Esophagus squamous epithelium (tissue), 5 donors: ENCODE measurements at places on chromosomes 2 and 18.

DNA sequence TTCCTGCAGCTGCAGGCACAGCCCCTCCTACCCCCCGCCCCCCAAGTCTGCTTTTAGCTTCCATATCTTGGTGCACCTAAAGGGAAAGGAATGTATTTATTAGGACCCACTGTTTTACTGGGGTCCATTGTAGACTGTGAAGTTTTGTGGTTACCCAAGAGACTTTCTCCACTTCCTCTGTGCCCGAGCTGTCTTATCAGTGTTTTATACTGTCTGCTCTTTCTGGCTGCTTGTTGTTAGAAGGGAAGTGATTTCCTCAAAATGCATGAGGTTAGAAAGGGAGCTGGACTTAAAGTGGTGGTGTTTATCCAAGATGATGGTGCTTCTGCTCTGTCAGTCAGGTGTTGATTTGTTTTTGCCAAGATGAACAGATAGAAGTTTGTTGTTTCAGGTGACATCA, 85.0 kb downstream of the PTH2R start:
- H3K4me3 ChIP-seq, result no peak overlapping the region
- no peak overlapping the region for H3K27ac ChIP-seq
- no peaks in the 10 kb centered on the region for H3K27me3 ChIP-seq

GRCh38 chr2:237701859-237702390, 74.5 kb downstream of the LRRFIP1 start:
- no peaks in the 10 kb centered on the region for H3K36me3 ChIP-seq
- peaks cover 68% of the 10 kb centered on the region for H3K4me1 ChIP-seq
- no peak for DNase-seq
- no peak overlapping the region for H3K4me3 ChIP-seq
- peak overlapping the region; percentile 84 for H3K27ac ChIP-seq

GRCh38 chr2:29275186-29275585, 160.0 kb downstream of the CLIP4 start:
- no peaks in the 10 kb centered on the region for H3K36me3 ChIP-seq
- no peak for DNase-seq
- H3K27ac ChIP-seq, result no peak overlapping the region
- no peak overlapping the region for H3K4me3 ChIP-seq
- peaks cover 31% of the 10 kb centered on the region for H3K27me3 ChIP-seq
- H3K4me1 ChIP-seq, result no peaks in the 10 kb centered on the region

DNA sequence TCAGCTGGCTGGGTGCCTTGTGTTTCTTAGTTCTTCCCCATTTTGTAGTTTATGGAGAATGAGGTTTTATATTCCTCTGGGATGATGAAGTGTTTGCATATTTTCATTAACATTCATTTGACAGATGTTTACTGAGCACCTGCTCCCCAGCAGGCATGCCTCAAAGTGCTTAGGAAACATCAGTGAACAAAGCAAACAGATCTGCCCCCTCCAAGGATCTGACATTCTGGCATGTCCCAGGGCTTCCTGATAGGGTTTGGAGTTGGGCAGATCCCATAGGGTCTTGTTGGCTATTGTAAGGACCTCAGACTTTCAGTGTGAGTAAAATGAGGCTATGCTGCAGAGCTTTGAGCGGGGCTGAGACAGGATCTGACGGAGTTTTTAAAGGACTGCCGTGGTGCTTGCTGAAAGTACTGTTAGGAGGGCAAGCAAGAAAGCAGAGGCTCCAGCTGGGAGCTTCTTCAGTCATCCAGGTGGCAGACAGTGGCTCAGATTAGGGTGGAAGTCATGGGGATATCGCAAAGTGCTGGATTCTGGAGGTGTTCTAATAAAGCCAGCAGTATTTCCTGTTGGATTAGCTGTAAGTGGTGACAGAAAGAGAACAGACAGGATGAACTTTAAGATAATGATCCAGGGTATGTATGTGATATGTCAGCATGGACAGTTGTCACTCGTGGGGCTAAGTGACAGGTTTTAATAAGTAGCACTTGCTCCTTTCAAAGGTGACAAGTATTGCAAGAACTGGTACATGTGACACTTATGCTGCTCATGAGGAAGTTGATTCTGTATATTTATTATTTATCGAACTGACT, 11.3 kb upstream of the IAH1 start:
- H3K36me3 ChIP-seq, result peaks cover 86% of the 10 kb centered on the region
- H3K27ac ChIP-seq, result no peak overlapping the region
- H3K4me1 ChIP-seq, result no peaks in the 10 kb centered on the region
- no peak overlapping the region for H3K4me3 ChIP-seq
- DNase-seq, result no peak
- no peaks in the 10 kb centered on the region for H3K27me3 ChIP-seq

- no peak for DNase-seq
- H3K27ac ChIP-seq, result no peak overlapping the region
- H3K4me1 ChIP-seq, result no peaks in the 10 kb centered on the region
- H3K36me3 ChIP-seq, result no peaks in the 10 kb centered on the region
Observed at GRCh38 chr2:12105180-12105579, 358.7 kb downstream of the LPIN1 start.

DNA sequence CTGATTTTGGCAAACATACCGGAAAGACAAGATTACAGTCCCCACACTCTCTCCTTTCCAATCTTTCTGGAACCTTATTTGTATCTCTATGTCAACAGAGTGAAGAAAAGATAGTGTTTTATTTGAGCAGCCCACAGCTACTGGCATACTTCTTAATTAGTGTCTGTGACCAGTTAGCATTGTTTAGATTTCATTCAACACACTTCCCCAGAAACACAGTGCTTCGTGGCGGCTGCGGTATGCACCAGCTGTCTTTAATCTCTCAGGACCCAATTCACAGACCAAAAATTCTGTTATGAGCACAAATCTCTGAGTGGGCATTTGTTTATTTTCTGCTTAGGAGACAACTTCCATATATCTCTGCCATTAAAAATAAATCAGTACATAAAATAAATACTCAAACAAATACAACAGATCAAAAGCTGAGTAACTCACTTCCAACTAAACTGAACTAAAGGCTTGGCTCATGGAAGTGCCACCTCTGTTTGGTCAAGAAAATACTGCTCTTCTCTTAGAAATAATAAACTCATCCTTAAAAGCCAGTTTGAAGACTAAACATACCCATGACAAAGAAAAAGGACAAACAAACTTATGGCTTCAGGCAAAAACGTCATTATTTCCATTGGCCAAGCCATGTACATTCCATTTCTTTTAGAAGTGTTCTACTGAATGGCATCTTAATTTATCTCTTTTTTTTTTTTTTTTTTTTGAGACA, 392.4 kb downstream of the TXNL1 start:
- H3K27ac ChIP-seq, result no peak overlapping the region
- H3K4me1 ChIP-seq, result peaks cover 17% of the 10 kb centered on the region
- H3K4me3 ChIP-seq, result no peak overlapping the region
- no peaks in the 10 kb centered on the region for H3K27me3 ChIP-seq
- DNase-seq, result no peak

DNA sequence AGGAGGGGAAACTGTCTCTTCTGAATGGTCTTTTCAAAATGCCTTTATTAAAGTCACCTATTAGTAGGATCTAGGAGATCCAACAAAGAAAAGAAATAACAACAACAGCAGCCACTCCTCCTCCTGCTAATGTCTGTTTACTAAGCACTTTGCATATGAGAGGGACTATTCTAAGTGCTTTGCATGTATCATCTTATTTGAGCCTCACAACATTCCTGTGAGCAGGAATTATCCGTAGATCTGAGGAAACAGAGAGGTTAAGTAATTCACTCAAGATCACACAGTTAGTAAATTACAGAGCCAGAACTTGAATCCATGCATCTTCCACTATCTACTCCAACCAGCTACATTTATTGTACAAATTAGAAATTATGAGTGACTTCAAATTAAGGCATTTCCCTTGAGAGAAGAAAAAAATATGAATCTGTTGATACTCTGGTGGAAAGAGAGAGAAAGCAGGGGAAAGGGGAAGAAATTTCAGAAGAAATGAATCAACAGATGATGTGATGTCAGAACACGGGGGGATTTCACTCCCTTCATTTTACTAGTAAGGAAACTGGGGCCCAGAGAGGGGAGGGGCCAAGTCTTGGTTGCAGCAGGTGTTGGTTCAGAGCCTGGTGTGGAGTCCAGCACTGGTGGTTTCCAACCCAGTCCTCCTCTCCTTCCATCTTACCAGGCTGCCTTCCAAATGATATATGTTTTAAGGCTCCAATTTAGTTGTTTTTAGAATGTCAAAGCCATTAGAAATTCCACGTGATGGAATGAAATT, 49.7 kb downstream of the TSN start:
- no peaks in the 10 kb centered on the region for H3K36me3 ChIP-seq
- no peak overlapping the region for H3K27ac ChIP-seq
- DNase-seq, result no peak
- no peaks in the 10 kb centered on the region for H3K27me3 ChIP-seq

GRCh38 chr2:236338495-236339184, 74.4 kb upstream of the ASB18 start:
- peaks cover 18% of the 10 kb centered on the region for H3K4me1 ChIP-seq
- no peaks in the 10 kb centered on the region for H3K36me3 ChIP-seq
- DNase-seq, result no peak
- H3K4me3 ChIP-seq, result no peak overlapping the region

GRCh38 chr2:54936766-54937165, 113.5 kb downstream of the RTN4 start:
- DNase-seq, result no peak
- H3K27me3 ChIP-seq, result no peaks in the 10 kb centered on the region
- H3K4me3 ChIP-seq, result no peak overlapping the region
- no peaks in the 10 kb centered on the region for H3K4me1 ChIP-seq

DNA sequence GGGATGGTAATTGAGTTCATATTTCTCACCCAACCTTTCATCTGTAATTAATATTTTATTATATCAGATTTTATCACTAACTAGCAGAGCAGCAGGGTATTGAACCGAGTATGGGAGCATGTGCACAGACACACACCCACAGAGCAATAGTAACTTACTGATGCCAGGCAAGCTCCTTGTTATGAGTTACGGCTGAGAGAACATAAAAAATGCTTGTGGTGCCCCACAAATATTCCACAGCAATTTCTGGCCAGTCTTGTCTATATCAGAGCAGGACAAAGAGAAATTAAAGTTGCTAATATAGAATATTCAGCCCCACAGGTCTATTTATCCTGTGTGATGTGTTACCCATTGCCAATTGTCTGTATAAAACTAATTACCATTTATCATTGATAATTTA, 501.8 kb upstream of the RAB12 start:
- H3K27me3 ChIP-seq, result no peaks in the 10 kb centered on the region
- no peak overlapping the region for H3K27ac ChIP-seq
- H3K4me3 ChIP-seq, result no peak overlapping the region
- H3K36me3 ChIP-seq, result no peaks in the 10 kb centered on the region
- no peak for DNase-seq

- DNase-seq, result no peak
- no peaks in the 10 kb centered on the region for H3K4me1 ChIP-seq
- no peak overlapping the region for H3K27ac ChIP-seq
- peaks cover 57% of the 10 kb centered on the region for H3K36me3 ChIP-seq
- no peaks in the 10 kb centered on the region for H3K27me3 ChIP-seq
Observed at GRCh38 chr18:70058916-70059315, 111.2 kb upstream of the CD226 start.

GRCh38 chr2:239824046-239824694, 201.0 kb downstream of the NDUFA10 start:
- DNase-seq, result no peak
- H3K36me3 ChIP-seq, result no peaks in the 10 kb centered on the region
- H3K4me3 ChIP-seq, result no peak overlapping the region
- H3K4me1 ChIP-seq, result peaks cover 5% of the 10 kb centered on the region
- no peaks in the 10 kb centered on the region for H3K27me3 ChIP-seq

DNA sequence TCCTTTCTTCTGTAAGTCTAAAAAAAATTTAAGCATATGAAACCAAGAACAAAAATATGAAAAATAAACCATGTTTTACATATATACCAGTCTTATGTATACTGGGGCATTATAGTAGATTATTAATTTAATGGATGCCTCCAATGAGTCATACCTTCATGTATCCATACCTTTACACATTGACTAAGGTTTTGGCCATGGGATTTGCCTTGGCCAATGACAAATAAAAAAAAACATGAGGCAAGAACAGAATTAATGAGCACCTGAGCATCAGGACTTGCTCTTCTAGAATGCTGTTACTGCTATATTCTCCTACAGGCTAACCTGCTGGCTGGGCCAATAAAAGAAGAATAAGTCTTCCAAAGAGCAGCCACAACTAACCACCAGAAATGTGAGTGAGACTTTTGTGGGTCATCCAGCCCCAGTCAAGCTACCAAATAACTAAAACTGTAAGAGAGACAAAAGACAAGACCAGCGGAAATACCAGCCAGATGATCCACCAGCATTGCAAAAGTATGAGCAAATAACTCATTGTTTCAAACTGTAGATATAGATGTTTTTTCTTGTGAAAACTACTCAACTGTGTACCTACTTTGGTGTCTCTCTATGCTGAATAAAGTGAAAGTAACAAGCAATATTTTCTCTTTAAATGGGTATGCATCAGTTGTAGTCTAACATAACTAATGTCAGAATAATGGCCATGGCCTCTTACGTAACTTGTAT, 749.6 kb upstream of the VRK2 start:
- no peak overlapping the region for H3K27ac ChIP-seq
- no peaks in the 10 kb centered on the region for H3K36me3 ChIP-seq
- H3K4me3 ChIP-seq, result no peak overlapping the region

DNA sequence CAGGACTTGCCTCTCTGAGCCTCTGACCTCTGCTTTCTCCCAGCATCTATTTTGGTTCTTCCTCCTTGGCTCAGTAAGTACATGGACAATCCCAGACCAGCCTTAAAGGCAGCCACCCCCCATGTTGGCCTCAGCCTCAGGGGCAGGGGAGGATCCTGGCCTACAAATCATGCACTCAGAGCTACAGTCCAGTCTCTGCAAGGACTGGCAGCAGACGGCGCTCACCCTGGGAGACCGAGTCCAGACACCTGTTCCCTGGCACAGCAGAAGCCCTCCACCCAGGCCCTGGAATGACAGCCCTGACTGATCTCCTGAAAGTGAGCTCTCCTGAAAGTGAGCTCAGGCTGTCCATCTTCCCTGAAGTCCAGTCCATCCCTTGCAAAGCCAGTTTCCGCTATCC, 25.7 kb upstream of the PTPN4 start:
- no peak overlapping the region for H3K4me3 ChIP-seq
- no peak overlapping the region for H3K27ac ChIP-seq
- H3K27me3 ChIP-seq, result no peaks in the 10 kb centered on the region
- no peaks in the 10 kb centered on the region for H3K36me3 ChIP-seq
- DNase-seq, result no peak

- no peak overlapping the region for H3K27ac ChIP-seq
- no peaks in the 10 kb centered on the region for H3K4me1 ChIP-seq
- DNase-seq, result no peak
Observed at GRCh38 chr2:104788742-104789455, 65.0 kb upstream of the POU3F3 start.

GRCh38 chr18:3796434-3796833, 346.5 kb downstream of the TGIF1 start:
- DNase-seq, result no peak
- H3K27me3 ChIP-seq, result no peaks in the 10 kb centered on the region
- H3K36me3 ChIP-seq, result no peaks in the 10 kb centered on the region
- H3K4me1 ChIP-seq, result no peaks in the 10 kb centered on the region
- no peak overlapping the region for H3K27ac ChIP-seq

GRCh38 chr2:27885234-27885633, 5.0 kb downstream of the RBKS start:
- H3K4me1 ChIP-seq, result peaks cover 18% of the 10 kb centered on the region
- DNase-seq, result no peak
- no peaks in the 10 kb centered on the region for H3K36me3 ChIP-seq
- no peaks in the 10 kb centered on the region for H3K27me3 ChIP-seq
- H3K4me3 ChIP-seq, result no peak overlapping the region
- no peak overlapping the region for H3K27ac ChIP-seq

- no peak for DNase-seq
- no peaks in the 10 kb centered on the region for H3K27me3 ChIP-seq
- no peaks in the 10 kb centered on the region for H3K4me1 ChIP-seq
- H3K27ac ChIP-seq, result no peak overlapping the region
- H3K4me3 ChIP-seq, result no peak overlapping the region
Observed at GRCh38 chr2:157611726-157612125, 16.9 kb downstream of the ACVR1C start.
